Retinal pigment epithelial cell (primary cell): ENCODE measurements at places on chromosomes 11 and 22.

- no peak for DNase-seq
Observed at GRCh38 chr11:65884716-65885092, 3.6 kb downstream of the FIBP start.

DNA sequence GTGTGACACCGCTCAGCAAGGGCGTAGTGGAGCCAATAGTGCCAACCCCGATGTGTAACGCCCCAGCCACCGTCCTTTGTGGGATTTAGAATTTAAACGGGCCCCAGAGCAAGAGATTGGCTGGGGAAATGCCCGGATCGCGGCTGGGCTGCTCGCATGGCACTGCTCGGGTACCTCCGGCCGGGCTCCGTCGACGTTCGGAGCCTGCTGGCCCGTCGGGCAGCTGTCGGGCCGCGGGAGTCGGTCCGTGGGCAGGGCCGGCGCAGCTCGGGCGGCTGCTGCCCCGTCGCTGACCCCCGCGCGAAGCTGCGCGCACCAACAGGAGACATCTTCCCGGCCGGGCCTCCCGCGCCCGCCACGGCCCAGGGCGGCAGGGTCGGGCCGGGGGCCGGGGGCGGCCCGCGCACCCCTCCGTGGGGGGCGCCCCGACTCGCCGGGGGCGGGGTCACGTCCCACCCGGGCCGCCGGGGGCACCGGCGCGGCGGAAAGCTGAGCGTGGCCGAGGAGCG lies 1.3 kb upstream of the KDM2A start:
- DNase-seq, result no peak

DNA sequence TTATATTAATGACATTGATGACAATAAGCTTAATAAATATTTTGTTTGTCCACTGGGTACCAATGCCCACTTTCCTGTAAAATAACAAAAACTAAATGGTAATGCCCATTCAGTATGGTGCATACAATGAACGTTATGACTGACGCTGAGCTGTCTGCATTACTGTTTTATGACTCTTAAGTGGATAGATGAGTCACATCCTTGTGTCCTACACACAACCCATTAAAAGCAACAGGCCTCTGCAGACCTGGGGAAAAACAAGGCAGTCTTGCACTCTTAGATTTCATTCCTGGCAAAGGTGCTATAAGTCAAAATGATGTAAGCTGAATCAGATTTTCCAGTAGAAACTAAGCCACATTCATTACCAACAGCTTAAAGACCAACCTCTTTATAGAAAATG lies 176.3 kb upstream of the TMEM45B start:
- peak; percentile 94 for DNase-seq

GRCh38 chr22:44659140-44659539 lies 42.9 kb upstream of the PRR5 start:
- DNase-seq, result no peak

- no peak for DNase-seq
Observed at GRCh38 chr11:2664791-2665525, 34.8 kb downstream of the KCNQ1OT1 start.

GRCh38 chr11:110971140-110971539 lies 258.9 kb upstream of the ARHGAP20 start:
- DNase-seq, result peak; percentile 51

- DNase-seq, result no peak
Observed at GRCh38 chr22:42222140-42222539, 48.3 kb downstream of the TCF20 start.

GRCh38 chr11:12303421-12304149 lies 73.8 kb upstream of the PARVA start:
- no peak for DNase-seq

- DNase-seq, result no peak
Observed at GRCh38 chr11:7692426-7692825, 13.9 kb downstream of the OVCH2 start.

DNA sequence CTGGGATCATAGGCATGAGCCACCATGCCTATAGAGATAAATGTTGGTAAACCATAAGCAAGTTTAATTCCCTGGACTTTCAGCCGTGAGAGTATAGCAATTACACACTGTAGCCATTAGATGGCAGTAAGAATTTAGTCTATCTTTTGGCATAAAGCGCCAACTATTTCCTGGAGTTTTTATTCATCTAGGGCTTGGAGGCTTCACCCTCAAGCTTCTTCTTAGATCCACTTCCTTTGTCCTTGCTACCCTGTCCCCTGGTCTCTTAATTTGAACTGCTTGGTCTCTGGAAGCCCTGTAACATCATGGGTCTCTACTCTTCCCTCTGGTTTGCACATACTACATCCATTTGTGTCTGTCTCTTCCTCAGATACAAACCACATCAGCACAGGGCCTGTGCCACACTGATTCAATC lies 38.2 kb downstream of the OR10A6 start:
- DNase-seq, result no peak

DNA sequence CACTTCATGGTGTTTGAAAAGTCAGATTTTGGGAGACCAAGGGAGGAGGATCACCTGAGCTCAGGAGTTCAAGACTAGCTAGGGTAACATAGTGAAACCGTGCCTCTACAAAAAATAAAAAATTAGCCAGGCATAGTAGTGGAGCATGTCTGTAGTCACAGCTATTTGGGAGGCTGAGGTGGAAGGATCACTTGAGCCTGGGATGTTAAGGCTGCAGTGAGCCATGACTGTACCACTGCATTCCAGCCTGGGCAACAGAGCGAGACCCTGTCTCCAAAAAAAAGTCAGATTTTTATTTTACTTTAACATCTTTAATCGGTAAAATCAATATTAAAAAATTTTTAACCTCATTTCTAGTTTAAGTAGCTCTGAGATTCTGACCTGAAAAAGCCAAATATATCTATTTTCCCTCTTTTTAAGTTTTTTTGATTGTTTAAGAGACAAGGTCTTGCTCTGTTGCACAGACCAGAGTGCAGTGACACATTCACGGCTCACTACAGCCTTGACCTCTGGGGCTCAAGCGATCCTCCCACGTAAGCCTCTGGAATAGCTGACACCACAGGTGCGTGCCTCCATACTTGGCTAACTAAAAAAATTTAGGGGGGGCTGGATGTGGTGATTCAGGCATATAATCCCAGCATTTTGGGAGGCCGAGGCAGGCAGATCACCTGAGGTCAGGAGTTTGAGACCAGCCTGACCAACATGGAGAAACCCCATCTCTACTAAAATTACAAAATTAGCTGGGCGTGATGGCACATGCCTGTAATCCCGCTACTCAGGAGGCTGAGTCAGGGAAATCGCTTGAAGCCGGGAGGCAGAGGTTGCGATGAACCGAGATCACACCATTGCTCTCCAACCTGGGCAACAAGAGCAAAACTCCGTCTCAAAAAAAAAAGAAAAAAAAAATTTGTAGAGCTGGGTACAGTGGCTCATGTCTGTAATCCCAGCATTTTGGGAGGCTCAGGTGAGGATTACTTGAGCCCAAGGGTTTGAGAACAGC lies 48.4 kb downstream of the SFI1 start:
- DNase-seq, result no peak

- no peak for DNase-seq
Observed at GRCh38 chr11:117071344-117071787, 26.9 kb downstream of the SIK3 start.

GRCh38 chr11:86676533-86677154 lies 4.2 kb upstream of the ME3 start:
- DNase-seq, result no peak

GRCh38 chr22:18152519-18152918 lies 2.5 kb downstream of the USP18 start:
- no peak for DNase-seq

GRCh38 chr11:65043881-65044501 lies 3.0 kb downstream of the SAC3D1 start:
- DNase-seq, result no peak

GRCh38 chr11:36135076-36135475 lies 154.1 kb downstream of the COMMD9 start:
- no peak for DNase-seq

DNA sequence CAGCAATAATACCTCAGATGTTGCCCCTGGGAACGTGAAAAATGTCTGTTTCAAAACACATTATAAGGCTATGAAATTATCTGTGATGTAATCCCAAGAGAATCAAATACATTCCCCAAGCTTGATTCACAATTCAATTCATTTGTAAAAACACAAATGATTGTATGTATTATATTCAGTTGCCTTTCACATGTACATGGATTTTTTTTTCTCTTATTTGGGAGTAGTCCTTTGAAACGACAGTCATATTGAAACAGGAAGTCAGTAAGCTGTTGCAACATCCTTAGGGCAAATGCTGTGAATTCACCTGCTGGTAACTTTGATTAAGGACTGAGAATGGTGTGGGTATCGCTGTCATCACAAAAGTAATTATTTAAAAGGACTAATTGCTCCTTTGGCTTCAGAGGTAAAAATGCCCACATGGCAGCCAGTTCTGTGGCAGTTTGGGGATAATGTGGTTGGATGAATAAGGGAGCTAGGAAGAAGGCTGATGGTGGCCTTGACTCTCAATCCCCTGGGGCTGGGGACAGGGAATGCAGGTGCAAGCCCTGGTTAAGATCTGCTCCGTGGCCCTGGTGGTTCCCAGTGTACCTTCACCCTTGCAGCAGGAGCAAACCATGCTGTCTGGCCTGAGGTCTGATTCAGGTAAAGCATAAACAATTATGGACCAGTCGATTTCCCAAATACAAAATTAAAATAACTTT lies 13.2 kb downstream of the EHF start:
- DNase-seq, result no peak

GRCh38 chr22:33013531-33014162 lies 44.5 kb downstream of the SYN3 start:
- DNase-seq, result no peak

DNA sequence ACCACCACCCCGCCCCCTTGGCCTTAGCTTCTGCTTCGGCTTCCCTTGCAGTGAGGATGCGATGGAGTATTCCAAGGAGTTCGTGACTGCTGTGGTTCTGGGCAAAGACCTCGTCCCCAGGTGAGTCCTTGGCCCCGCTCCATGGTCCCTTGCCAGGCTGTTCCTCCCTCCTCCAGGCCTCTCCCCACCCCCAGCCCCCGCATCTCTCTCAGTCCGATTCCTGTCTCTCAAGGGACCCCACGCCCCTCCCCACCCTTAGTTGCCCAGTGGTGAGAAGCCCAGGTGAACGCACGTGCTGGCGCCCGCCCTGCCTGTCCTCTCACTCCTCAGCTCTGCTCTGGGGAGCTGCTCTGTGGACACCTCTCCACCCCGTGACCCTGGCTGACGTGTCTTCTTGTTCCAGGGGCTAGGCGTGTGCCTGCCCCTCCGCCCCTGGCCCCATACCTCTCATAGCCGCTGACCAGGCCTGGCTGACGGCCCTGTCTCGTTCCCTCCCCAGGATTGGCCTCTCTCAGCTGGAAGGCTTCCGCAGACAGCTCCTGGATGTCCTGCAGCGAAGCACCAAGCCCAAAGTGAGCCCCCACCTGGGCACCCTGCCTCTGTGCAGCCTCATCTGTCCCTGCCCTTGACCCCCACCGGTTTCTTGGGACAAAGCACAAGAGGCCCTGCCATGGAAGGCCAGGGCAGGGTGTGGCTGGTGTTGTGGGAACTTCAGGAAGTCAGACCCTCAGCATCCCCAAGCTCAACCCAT lies 14.6 kb upstream of the MYRF start:
- no peak for DNase-seq

GRCh38 chr11:69307421-69307820 lies 13.5 kb downstream of the MYEOV start:
- DNase-seq, result no peak

- no peak for DNase-seq
Observed at GRCh38 chr22:37416827-37417226, 10.5 kb downstream of the ELFN2 start.

DNA sequence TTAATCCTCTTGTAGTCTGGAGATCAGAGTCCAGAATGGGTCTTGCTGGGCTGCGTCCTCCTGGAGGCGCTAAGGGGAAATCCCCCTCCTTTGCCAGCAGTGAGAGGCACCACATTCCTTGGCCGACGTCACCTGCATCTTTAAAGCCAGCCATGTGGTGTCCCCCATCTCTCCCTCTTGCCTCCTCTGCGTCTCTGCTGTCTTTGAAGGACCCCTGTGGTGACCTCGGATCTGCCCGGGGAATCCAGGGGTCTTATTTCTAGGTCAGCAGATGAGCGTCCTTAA lies 27.2 kb upstream of the PARVB start:
- no peak for DNase-seq

GRCh38 chr11:86483940-86484794 lies 109.5 kb downstream of the CCDC81 start:
- DNase-seq, result no peak

DNA sequence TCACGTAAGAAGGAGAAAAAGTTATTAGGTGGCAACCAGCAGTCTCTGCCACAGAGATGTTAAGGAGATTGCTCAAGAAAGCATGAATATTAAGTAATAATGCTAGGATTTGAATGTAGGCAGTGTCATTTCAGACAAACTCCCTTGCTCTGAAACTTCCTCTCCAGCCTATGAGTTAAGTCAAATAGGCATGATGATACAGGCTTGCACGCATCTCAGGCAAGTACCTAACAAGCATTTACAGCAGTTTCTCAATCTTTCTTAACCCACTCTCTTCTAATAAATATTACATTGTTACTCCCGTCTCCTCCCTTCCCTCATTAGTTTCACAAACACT lies 72.7 kb downstream of the RAB38 start:
- no peak for DNase-seq

GRCh38 chr11:17853280-17853679 lies 118.7 kb downstream of the KCNC1 start:
- no peak for DNase-seq

DNA sequence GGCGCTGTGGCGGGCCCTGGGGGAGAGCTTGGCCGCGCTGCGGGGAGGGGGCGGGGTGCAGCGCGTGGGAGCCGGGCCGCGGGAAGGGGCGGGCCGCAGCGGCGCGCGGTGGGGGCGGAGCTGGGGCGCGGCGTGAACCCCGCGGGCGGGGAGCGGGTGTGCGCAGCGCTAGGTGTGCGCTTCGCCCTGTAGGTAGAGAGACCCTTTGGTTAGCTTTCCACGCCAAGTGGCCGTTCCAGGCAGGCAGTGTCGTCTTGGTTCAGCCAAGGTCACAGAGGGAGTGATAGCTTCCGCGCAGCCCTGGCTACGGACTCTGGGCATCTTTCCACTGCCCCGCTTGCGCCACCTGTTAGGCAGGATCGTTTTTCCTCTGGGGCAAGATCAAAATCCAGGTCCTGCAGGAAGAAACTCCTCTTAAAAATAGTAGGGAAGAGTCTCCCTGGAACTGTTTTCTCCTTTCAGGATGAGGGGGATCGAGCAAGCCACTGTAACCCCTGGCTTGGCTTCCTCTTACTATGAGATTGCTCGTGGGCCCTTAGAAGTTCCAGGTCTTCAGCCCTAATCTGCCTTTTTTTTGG lies 434 bp downstream of the BANF1 start:
- DNase-seq, result no peak

DNA sequence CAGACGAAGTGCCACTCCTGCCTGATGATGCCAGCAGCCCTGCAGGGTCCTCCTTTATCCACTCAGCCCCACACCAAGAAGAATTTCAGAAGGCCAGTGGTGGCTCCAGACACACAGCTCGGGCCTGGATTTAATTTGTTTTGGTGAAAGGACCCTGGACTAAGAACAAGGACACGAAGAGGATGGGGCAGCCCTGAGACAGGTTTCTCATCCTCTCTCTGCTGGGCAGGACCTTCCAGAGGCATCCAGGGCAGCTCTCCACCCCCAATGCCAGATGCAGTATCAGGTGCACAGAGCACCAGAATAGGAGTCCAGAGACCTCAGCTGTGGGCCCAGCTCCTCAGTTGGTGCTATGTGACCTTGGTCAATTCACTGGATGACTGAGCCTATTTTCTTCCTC lies 72.0 kb downstream of the TRIM29 start:
- no peak for DNase-seq

- DNase-seq, result no peak
Observed at GRCh38 chr11:65590240-65590738, 5.3 kb downstream of the KCNK7 start.
